ENCODE measurements at places on chromosomes 11 and 22.

DNA sequence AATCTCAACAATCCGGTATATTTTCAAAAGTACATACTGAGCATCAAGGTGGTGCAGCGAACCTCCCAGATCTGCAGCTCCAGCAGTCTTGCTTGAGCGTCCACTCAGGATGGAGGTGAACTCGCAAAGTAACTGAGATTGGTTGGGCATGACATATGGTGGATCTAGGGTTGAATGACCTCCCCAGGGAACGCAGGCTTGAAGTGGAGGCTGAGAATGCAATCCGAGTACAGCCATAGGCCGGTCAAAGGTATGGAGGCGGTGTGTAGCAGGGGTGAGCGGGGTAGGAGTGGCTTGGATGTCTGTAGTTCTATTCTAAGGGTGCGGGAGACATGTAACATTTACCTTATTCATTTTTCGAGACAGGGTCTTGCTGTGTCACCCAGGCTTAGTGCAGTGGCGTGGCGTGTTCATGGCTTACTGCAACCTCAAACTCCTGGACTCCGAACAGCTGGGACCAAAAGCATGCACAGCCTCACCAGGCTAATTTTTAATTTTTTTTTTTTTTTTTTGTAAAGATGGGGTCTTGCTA lies 631 bp upstream of the C22orf39 start:
- peak; percentile 83 for DNase-seq

GRCh38 chr11:10319702-10320558 lies 15.1 kb downstream of the ADM start:
- DNase-seq, result no peak

DNA sequence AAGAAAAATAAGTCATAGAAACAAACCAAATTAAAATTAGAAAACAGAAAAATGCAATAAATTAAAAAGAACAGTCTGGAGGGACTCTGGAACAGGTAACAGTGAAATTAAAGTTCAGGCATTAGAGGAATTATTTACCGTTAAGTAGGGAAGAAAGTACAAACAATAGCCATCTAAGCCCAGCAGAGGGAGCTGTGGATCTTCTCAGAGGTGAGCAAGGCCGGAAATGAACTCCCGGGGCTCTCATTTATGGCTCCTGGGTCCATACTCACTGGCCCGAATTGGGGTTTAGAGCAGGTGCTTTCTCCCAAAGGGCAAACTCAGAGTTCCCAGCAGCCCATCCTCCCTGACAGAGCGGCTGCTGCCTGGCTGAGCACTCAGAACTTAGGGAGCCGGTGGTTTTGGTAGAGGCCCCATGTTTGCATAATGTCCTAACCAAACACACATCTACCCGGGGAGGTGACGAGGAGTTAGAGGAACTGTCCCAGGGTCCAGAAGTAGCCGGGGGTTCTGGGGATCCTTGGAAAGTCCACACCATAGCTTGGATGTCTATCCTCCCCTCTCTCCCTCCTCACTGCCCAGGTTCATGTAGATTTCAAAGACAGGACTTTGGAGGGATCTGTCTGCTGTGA lies 87.8 kb upstream of the VPREB1 start:
- DNase-seq, result peak; percentile 69

GRCh38 chr11:72041364-72042063 lies 38.8 kb downstream of the NUMA1 start:
- DNase-seq, result peak; percentile 76

DNA sequence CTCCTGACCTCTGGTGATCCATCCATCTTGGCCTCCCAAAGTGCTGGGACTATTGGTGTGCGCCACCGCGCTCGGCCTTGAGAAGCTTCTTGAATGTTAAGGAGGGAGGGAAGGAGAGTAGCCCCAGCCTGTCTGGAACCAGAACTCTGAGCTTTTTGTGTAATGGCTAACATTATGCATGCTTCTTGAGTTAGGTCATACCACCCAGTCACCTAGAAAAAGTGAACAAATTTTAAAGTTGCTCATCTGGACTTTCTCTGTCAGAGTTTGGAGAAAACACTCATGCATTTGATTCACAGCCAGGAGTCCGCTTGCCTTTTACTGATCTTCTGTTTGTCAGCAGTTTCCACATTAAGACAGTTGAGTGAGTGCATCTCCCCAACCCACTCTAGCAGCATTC lies 82.1 kb downstream of the PPP6R3 start:
- peak; percentile 93 for DNase-seq

DNA sequence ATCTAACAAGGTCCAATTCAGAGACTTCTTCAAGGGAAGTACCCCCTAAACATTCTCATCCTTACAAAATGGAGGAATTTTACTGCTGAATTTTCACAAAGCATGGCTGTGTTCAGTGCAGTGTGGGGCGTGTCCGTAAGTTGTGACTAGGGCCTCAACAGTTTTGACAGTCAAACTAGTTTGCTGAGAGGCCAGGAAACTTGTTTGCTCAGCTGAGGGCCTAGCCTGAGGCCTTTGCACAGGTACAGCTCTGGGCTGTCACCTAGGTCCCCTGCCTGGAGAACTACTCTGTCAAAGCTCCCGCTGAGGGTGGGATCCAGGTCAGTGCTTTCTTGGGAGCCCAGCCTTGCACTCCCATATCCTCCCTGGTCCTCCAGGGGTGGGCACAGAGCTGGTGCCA lies 27.9 kb downstream of the TCP11L1 start:
- DNase-seq, result no peak

- no peak for DNase-seq
Measured at GRCh38 chr11:131481303-131481702, 110.9 kb downstream of the NTM start.

GRCh38 chr11:125358254-125358840 lies 137.7 kb downstream of the FEZ1 start:
- peak; percentile 23 for DNase-seq

DNA sequence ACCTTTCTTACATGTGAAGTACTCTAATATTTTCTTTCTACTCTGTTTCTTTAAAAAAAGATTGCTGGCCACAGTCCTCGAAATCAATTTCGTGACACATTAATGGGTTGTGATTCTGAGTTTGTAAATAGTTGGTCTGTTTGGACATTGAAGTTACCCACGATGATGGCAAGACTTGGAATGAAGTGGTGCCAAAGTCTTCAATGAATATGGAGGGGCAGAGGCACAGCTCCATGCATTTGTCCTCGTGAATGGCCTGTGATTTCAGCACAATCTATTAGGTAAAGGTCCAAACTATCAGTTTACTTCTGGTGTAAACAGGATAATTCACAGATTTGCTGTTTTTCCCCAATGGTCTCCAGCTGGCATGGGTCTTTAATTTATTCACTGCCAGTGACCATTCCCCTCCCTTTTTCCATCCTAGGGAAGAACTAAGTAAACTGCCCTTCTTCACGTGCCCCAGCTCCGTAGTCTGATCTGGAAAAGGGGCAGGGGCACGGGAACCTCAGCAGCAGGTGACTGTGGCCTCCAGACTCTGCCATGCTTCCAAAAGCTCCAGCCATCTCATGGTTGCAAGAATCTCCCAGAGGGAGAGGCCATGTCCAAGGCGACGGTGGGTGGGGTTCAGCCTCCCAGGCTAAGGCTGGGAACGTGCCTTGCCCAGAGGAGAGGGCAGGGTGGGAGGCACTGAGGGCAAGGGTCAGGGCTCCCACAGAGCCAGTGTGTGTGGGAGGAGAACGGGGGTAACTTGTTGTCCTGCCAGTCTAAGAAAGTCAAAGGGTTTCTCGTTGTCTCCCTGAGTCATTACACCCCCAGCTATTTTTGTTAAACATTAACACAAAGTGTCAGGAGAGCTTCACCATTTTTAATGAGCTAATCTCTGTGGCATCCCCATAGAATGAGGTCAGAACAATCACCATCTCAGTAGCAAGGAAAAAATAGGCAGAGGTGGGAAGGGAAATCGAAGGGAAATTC lies 16.9 kb upstream of the PEX26 start:
- DNase-seq, result peak; percentile 65

DNA sequence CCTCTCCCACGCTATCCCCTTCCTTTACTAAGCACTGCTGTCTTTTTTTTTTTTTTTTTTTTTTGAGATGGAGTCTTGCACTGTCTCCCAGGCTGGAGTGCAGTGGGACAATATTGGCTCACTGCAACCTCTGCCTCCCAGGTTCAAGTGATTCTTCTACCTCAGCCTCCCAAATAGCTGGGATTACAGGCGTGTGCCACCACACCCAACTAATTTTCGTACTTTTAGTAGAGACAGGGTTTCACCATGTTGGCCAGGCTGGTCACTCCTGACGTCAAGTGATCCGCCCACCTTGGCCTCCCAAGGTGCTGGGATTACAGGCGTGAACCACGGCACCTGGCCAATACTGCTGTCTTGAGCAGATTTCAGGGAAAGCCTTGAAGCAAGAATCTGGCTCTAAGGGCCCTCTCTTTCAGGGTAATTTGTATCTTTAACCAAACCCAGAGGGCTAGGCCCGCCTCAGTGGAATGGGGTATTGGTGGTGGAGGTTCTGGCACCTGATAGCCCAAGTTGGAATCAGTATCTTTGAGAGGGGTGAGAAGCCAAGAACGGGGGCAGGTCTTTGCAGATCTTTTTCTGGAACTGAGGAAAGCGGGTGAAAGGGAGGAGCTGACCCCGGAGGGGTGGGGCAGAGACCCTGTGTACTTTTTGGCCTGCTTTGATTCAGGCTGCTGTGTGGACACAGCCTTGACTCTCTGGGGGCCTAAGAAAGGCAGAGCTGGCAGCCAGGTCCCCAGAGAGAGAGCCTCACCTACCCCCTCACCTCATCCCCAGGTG lies 37.0 kb downstream of the TRIOBP start:
- DNase-seq, result no peak

DNA sequence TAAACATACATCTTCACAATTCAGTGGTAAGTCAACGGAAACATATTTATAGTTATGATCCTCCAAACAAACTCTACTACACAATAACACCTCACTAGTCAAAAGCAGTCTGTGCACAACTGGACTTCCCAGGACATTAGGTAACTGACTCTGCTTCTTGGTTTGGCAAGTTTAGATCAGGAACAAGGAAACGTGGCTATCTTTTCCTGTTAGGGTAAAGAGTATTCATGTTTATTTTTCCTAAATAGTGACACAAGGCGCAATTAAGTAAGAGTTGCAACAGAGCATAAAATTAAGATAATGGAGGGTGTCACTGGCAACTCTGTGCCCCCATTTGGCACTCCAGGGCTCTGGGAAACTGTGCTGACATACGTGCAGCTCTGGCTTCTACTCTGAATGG lies 70.2 kb upstream of the TP53AIP1 start:
- no peak for DNase-seq

- DNase-seq, result no peak
Measured at GRCh38 chr22:44691796-44692661, 10.0 kb upstream of the PRR5 start.

DNA sequence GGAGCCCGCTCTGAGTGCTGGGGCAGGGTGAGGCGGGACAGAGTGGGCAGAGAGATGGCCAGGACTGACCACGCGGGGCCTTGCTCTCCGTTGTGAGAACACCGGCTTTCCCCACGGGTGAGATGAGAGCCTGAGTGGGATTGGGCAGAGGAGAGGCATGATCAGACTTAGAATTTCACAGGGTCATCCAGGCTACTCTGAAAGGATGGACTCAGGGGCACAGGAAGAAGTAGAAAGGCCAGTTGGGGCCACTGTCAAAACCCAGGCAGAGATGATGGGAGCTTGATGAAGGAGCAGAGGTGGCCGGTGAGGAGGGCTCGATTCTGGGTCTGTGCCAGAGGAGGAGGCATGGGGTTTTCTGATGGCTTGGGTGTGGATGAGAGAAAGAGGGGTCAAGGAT lies 63.8 kb upstream of the NUP50 start:
- DNase-seq, result no peak

- no peak for DNase-seq
Measured at GRCh38 chr11:62147545-62147944, 23.7 kb downstream of the INCENP start.

GRCh38 chr11:10272132-10272531 lies 21.9 kb downstream of the SBF2 start:
- DNase-seq, result peak; percentile 52

- no peak for DNase-seq
Measured at GRCh38 chr11:79019975-79020374, 420.9 kb downstream of the TENM4 start.

DNA sequence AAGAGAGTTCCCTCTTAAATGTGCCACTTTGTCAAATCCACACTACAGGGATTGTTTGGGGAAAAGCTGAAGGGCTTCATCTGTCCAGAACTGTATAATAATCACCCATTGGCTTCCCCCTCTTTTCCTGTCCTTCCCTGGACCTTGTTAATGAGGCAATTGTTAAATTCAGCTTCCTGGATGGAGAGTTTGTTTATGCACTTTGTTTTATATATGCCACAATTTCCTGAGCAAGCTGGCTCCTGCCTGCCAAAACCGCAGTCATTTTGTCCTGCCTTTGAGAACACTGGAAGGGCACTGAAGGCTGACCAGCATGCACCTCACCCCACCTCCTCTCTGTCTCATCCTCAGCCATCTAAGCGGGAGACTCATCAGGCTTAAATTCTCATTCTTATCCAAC lies 86.2 kb downstream of the MSANTD4 start:
- DNase-seq, result peak; percentile 42

DNA sequence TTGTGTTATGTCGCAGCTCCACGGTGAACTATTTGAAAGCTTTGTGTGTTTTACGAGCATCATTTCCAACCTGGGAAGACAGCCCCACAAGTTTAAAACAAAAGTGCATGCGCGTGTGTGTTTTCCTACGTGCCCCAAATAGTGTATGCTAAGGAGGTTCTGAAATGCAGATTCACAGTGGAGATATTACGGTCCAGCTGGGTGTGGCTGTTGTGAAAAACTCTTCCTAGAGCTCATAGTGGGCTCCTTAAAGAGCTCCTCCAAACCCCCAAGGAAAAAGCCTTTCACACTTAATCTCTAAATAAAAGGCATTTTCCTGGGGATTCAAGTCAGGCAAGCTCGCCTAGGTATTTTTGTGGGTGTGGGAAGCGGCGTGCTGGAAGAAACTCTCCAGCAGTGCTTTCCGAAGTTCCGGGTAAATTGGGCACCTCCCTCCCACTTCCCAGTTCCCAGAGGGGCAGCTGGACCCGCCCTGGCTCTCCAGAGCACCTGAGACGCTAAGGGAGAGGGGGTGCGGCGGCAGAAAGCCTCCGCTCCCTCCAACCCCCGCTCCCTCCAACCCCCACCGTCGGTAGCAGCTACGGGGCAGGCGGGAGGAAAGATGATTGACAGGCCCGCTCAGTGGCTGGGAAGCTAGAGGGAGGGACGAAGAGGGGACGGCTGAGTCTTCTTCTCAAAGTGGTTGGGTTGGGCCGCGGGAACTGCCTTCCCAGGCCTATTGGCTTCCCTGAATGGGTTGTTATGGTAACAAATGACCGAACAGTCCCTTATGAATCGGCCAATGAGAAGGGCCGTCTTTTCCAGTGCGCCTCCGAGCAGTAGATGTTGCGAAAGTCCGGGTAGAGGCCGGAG lies 561 bp upstream of the PCF11 start:
- DNase-seq, result peak; percentile 49

GRCh38 chr11:117891362-117891761 lies 14.9 kb upstream of the FXYD6 start:
- no peak for DNase-seq

DNA sequence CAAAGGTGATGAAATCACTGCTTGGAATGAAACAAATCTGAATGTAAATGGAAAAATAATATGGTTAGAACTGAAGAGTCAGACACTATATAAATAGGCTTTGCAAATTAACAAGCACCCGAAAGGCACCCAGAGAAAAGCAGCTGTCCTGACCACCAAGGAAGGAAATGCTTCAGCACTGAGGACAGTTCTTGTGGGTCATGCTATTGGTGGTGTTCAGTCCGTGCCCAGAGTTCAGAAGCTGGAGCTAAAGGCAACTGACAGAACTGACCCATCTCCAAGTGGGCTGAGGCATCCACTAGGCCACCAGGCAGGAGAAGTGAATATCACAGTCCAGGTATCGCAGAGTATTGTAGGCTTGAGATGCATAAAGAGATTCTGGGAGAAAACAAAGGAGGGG lies 208.9 kb downstream of the OPCML start:
- DNase-seq, result no peak

Measured in iris pigment epithelial cell (primary cell).